Activated T-cell treated with anti-CD3 and anti-CD28 coated beads, Interleukin-2, amount 50 U/mL, for 72 hours (primary cell): ENCODE measurements at places on chromosomes 7 and 10. TPM values are rescaled to one million over a fixed set of nuclear protein-coding genes. Genes with fewer than 3 reads are reported as not detected.

DNA sequence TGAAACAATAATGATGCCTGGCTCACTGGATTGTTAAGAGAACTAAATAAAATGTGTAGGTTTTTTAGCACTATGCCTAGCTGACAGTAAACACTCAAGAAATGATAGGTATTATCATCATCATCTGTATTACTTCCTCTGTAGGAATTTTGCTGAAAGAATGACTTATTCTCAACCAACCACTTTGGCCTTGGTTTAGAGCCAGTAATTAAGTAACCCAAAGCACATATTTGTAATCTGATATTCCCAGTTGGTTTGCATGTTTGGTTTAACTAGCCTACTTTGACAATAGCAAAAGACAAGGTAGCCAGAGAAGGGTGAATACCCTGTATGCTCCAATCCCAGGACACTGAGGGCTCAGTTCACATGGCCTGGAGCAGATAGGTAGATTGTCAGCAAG lies 34.4 kb downstream of the BCAP29 start:
- H3K36me3 ChIP-seq: peaks cover 3% of the 10 kb centered on the region
- no peaks in the 10 kb centered on the region for H3K27me3 ChIP-seq
- no peak overlapping the region for H3K4me3 ChIP-seq
- H3K4me1 ChIP-seq: no peaks in the 10 kb centered on the region
- no peak overlapping the region for H3K27ac ChIP-seq

GRCh38 chr10:6868036-6868725 lies 288.1 kb upstream of the PRKCQ start:
- H3K4me1 ChIP-seq: no peaks in the 10 kb centered on the region
- no peak for DNase-seq
- no peak overlapping the region for H3K4me3 ChIP-seq
- H3K36me3 ChIP-seq: no peaks in the 10 kb centered on the region

DNA sequence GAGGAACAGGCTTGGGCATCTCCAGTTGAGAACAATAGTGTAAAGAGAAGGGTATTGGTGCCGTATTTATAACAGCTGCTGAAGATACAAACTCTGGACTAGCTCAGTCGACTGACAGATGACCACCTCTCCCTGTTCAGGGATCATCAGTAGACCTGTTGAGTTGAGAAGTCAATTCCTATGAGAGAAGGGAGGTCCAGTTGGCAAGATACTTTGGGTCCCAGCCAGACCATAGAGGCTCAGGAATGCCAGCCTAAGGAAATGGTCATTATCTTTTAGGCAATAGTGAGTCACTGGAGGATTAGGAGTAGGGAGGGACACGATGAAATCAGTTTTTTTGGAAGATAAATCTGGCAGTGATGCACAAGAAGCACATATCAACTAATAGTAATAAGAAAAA lies 202.9 kb downstream of the TRIL start:
- H3K4me1 ChIP-seq: no peaks in the 10 kb centered on the region
- H3K36me3 ChIP-seq: no peaks in the 10 kb centered on the region
- H3K27ac ChIP-seq: no peak overlapping the region
- DNase-seq: no peak

DNA sequence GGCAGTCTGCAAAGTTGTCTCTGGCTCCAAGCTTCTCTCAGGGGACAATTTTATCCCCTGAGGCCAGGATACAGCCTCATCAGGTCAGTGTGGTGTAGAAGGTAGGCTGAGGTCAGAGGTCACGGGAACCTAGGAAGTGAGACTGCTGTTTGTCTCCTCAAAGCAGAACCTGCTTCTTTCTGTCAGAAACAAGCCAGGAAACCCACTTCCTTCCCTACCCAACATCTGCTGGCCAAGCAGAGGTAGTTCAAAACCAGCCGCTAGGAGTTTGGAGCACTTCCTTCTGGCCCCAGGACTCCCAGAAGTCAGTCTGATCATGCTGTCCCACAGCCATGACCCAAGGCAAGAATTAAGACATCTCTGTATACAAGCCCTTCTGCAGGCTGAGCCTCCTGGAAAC lies 12.2 kb downstream of the CLRN3 start:
- H3K27ac ChIP-seq: no peak overlapping the region
- H3K27me3 ChIP-seq: no peaks in the 10 kb centered on the region
- no peaks in the 10 kb centered on the region for H3K36me3 ChIP-seq
- no peak overlapping the region for H3K4me3 ChIP-seq

GRCh38 chr10:48465860-48466521 lies 138.9 kb downstream of the ARHGAP22 start:
- no peaks in the 10 kb centered on the region for H3K4me1 ChIP-seq
- no peaks in the 10 kb centered on the region for H3K36me3 ChIP-seq
- DNase-seq: no peak
- H3K27ac ChIP-seq: no peak overlapping the region
- H3K27me3 ChIP-seq: no peaks in the 10 kb centered on the region
- no peak overlapping the region for H3K4me3 ChIP-seq

GRCh38 chr7:47407136-47407535 lies 174.8 kb downstream of the TNS3 start:
- DNase-seq: no peak
- peaks cover 6% of the 10 kb centered on the region for H3K27me3 ChIP-seq
- no peak overlapping the region for H3K4me3 ChIP-seq
- H3K4me1 ChIP-seq: peaks cover 9% of the 10 kb centered on the region
- no peak overlapping the region for H3K27ac ChIP-seq

DNA sequence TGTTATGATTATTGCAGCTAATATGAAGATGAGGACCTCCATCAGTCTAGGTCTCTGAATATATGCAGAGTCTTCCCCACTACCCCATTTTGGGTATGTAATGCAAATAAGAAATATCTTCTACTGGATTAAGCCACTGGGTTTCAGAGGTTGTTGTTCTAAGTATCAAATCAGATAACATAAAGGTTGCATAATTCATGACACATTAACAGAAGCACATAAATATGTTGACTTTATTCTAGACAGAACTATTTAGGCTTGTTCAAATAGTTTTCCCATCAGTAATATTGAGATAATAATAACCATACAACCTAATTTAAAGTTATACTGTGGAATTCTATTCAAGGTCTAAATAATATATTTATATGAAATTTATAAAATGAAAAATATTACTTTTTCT lies 157.1 kb downstream of the ETV1 start:
- no peak overlapping the region for H3K27ac ChIP-seq
- no peaks in the 10 kb centered on the region for H3K27me3 ChIP-seq
- H3K36me3 ChIP-seq: no peaks in the 10 kb centered on the region
- H3K4me3 ChIP-seq: no peak overlapping the region

DNA sequence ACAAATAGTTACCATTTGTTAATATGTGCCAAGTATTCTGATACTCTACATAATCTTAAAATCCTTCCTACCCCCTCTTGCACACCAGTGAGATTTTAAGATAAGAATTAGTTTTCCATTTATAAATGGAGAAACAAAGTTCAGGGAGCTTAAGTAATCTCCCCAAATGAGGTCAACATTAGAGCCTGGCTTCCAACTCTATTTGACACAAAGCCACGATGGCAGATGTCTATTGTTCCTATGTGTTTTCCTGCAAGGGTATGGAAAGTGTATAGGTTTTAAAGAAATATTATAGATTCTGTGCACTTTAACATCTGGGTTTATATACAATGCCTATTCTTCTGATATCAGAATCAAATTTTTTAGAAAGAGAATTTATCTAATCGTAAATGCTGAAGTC lies 143.9 kb upstream of the SEMA3C start:
- H3K27ac ChIP-seq: no peak overlapping the region
- H3K27me3 ChIP-seq: no peaks in the 10 kb centered on the region
- H3K4me1 ChIP-seq: no peaks in the 10 kb centered on the region
- H3K36me3 ChIP-seq: no peaks in the 10 kb centered on the region
- DNase-seq: no peak

Gene AKR1C1
- 0.60 TPM for total RNA-seq

Gene TBXAS1
- 4.7 TPM for total RNA-seq

Gene KAZALD1
- total RNA-seq: 0.53 TPM

Gene TRIL
- total RNA-seq: not detected

Gene TSPAN33
- 17.3 TPM for total RNA-seq
